M059J (cell line): ENCODE measurements at places on chromosomes 4 and X. TPM values are rescaled to one million over a fixed set of nuclear protein-coding genes. Genes with fewer than 3 reads are reported as not detected.

PAGE2B gene
- total RNA-seq = not detected in 2 replicates

CLDN34 gene
- total RNA-seq = not detected in 2 replicates

F9 gene
- not detected in 2 replicates for total RNA-seq

GLRA2 gene
- not detected in 2 replicates for total RNA-seq

FATE1 gene
- 0.49 and 1.7 TPM in 2 replicates for total RNA-seq

NUDT10 gene
- total RNA-seq = not detected in 2 replicates

GPM6B gene
- 0.07 TPM in 1 of 2 replicates, not detected in the other for total RNA-seq
